Uterine smooth muscle cell (primary cell): ENCODE measurements at places on chromosomes 11 and 22. TPM values are rescaled to one million over a fixed set of nuclear protein-coding genes. Genes with fewer than 3 reads are reported as not detected.

The MUC6 gene
- total RNA-seq: not detected in 2 replicates

The DUSP8 gene
- 0.44 and 0.50 TPM in 2 replicates for total RNA-seq

The OR51B4 gene
- total RNA-seq: 0.11 TPM in 1 of 2 replicates, not detected in the other

The CCDC87 gene
- 0.11 and 0.25 TPM in 2 replicates for total RNA-seq

The KRTAP5-9 gene
- total RNA-seq: not detected in 2 replicates

The GPR83 gene
- under 0.01 TPM in 1 of 2 replicates, not detected in the other for total RNA-seq

The IL18BP gene
- total RNA-seq: 1.9 and 2.0 TPM in 2 replicates

The TP53I11 gene
- total RNA-seq: 9.7 and 13.1 TPM in 2 replicates

The IFTAP gene
- total RNA-seq: 26.9 and 32.9 TPM in 2 replicates

The ARFGAP3 gene
- 79.0 and 82.7 TPM in 2 replicates for total RNA-seq

The MEI1 gene
- 1.5 and 2.1 TPM in 2 replicates for total RNA-seq
